Parietal lobe (tissue), 2 donors: ENCODE measurements at places on chromosomes 13 and 19. TPM values are rescaled to one million over a fixed set of nuclear protein-coding genes. Genes with fewer than 3 reads are reported as not detected.

Gene ACP7
- not detected for total RNA-seq

Gene NCCRP1
- total RNA-seq: not detected

Gene SYT5
- 47.9 TPM for total RNA-seq

Gene TEAD2
- 9.4 TPM for total RNA-seq

Gene LYPD3
- not detected for total RNA-seq

Gene CD33
- total RNA-seq: 0.63 TPM

Gene SIGLEC5
- not detected for total RNA-seq
